Astrocyte of the spinal cord (primary cell): ENCODE measurements at places on chromosomes 5 and 9.

DNA sequence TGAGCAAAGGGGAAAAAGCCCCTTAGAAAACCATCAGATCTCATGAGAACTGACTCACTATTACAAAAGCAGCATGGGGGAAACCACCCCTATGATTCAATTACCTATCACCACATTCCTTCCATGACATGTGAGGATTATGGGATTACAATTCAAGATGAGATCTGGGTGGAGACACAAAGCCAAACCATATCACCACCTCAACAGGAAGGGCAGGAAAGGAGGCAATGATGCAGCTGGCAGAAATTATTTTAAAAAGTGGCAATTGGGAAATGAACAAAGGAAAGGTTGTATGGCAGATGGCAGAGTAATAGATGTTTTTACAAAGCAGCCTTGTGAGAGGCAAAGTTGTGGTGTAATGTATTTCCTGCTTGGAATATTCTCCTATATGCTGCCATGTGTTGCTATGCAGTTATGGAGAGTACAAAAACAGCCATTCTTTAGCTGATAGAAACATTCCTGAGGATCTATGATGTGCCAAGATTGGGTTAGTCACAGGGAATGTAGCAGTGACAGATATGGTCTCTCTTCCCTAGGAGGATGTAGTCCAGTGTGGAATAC is 138.8 kb downstream of the SMC2 start:
- DNase-seq = peak; percentile 52

DNA sequence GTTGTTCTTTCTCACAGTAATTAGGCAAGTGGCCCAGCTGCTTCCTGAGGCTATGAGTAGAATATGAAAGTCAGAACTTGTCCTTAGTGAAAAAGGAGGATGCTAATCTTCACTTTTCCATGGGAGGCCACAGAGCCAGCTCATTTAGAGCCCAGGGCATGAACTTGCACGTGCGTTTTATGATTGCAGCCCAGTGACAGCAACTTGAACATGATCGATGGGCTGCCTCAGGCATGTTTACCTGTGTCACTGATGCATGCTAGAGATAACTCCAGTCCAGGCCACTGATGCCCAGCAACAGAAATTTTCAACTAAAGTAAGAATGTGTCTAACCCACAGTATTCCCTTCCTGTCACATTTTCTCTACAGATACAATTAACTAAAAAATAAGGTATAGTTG is 179.3 kb downstream of the CTNND2 start:
- DNase-seq = no peak

DNA sequence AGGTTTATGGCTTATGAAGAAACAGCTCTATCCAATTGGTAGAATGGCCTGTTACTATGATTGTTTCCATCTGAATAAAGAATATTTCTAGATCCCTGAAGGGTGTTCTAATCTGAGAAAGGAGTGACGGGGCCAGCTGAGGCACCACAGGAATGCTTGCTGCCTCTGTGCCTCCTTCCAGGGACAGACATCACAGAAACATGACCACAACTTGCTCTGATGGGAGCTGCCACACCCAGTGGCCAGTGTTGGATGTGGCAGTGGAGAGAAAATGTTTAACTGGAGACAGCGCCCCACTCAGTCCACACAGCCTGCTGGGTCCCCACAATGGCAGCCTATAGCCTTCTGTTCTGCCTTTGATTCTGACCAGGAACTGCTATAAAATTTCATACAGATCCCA is 38.6 kb upstream of the TESK1 start:
- no peak for DNase-seq

GRCh38 chr5:95110118-95110517 is 174.8 kb downstream of the MCTP1 start:
- DNase-seq = no peak

DNA sequence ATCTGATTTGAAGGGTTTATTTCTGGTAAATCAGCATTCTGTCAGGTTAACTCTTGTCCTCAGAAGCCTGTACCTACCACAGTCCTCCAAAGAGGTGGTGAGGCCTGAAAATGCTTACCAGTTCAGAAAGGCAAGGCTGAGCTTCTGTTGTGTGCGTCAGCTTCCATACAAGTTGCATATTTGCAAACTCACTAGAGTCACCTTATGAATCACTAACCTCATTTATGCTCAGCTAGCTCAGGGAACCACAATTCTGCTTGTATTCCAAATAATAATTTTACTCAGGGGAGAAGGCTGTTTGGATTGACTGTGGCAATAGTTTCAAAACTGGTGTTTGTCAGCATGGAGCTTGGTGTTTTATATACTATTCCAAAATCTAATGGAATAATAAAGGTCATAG is 355.1 kb upstream of the RFX3 start:
- peak; percentile 96 for DNase-seq

GRCh38 chr5:79119486-79119885 is 7.9 kb downstream of the BHMT start:
- no peak for DNase-seq

- no peak for DNase-seq
Observed at GRCh38 chr5:40575921-40576320, 103.8 kb upstream of the PTGER4 start.

GRCh38 chr5:6788956-6789649 is 75.9 kb downstream of the TENT4A start:
- DNase-seq = no peak

GRCh38 chr5:10311595-10312425 is 4.1 kb upstream of the CMBL start:
- no peak for DNase-seq

- DNase-seq = peak; percentile 49
Observed at GRCh38 chr5:149143470-149143869, 2.2 kb downstream of the ABLIM3 start.

DNA sequence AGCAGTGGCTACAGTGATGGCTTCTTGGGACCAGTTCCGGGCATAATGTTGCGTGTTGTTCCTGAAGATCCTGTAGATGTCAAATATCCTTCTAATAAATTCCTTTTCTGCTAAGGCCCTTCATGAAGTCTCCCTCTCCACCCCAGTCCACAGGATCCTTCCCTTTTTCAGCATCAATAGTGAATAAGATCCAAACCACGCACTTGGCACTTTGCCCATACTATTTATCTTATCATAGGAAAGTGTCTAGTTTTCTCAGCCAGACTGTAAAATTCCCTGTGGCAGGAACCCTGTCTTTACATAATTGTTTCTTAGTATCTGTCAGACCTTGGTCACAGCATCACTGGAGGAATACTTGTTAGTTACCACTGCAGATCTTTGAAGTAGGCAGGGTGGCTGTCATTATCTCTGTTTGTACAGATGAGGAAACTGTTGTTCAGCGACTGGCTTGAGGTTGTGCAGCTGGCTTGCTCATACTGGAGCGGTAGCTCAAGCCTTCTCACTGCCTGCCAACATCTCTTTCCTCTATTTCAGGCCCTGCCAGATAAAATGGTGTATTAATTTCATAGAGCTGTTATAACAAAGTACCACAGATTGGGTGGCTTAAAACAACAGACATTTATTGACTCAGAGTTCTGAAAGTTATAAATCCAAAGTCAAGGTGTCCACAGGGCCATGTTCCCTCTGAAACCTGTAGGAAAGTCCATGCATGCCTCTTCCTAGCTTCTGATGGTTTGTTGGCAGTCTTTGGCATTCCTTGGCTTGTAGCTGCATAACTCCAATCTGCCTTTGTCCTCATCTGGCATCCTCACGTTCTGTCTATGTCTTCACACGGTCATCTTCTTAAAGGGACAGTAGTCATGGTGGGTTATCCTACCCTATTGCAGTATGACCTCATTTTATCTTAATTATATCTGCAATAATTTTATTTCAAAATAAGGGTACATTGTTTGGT is 33.5 kb upstream of the APC start:
- DNase-seq = peak; percentile 43

- peak; percentile 86 for DNase-seq
Observed at GRCh38 chr5:119274767-119275130, 81.1 kb upstream of the TNFAIP8 start.

GRCh38 chr5:77990020-77990419 is 213.9 kb upstream of the TBCA start:
- DNase-seq = no peak

DNA sequence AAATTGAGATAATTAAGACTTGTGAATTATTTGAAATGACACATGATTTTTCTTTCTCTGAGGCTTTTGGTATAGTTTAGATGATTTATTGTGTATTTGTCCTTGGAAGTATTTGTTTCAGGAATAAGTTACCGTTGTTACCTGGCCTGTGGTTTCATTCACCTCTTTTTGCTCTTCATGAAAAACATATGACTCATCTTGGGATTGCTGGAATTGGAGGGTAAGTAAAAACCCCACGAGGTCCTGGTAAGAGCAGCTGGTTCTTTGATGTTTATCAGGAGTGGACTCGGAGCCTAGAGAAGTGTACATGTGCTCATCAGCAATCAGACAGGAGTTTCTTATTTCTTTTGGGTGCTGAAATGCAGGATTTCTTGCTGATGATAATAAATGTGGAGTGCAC is 275.3 kb downstream of the PSAT1 start:
- DNase-seq = no peak

DNA sequence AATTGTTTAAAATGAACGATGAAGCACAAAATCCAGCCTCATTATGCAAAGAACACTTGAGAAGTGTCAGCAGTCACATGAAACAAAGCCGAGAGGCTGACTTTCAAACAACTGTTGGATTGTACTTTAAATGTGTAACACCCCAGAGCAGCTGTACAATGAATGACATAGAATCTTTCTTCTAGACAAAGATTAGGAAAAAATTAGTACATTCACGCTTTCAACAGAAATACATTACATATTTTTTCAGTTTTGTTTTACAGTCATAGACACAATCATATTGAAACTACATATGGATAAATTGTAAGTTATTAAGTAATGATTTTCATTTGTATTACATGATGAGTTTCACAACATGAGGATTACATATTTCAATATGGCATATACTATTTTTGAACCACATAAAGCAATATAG is 10.6 kb upstream of the AGXT2 start:
- no peak for DNase-seq

DNA sequence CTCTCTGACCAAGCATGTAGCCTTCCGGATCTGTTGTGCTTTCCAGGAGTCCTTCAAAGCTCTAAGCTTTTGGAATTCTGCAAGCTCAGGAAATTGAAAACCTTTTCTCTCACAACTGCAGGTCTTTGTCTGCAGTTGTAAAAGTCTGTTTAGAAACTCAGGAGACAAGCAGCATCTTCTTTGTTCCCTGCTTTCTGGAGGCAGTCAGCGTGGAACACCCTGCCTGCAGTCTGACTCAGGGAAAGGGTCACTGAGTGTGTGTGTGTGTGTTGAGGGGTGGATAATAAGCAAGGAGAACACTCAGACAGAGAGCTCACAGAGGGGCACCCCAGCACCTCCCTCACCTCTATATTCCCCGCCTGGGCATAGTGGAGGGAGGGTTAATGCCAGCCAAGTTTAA is 29.1 kb downstream of the KCNIP1 start:
- no peak for DNase-seq

DNA sequence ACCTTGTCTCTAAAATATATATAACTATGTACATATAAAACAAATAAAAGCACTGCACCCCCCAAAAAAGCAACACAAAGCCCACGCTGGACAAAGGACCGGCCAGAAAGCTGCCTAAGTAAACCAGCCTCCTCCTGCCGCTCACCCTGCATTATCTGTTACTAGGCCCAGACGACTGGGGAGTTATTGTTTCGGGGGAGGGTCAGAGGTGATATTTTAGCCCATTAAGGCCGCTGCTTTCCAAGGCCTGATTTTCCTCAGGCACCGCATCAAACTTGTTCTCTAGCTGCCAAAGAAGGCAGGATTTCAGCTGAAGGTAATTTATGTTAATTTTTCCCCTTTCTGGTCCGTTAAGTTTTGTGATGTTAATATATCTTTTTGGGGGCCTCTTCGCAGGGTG is 44.0 kb upstream of the CTNNA1 start:
- no peak for DNase-seq

DNA sequence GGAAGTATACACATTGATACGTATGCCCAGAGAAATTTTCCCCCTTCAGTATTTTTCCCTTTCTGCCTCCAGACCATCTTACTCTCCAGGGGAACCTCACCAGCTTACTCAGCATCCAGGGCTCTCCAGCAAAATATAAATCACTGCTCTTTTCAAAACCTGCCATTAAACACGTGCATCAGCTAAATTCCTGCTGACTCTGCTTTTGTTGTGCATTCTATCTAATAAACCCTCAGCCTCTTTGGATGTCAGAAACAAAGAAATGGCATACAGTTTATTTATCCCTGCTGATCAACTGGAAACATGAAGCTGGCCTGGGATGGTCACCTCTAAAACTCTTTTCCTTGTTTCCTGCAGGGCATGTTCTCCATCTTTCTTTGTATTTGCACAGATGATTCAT is 126.8 kb downstream of the TRPM3 start:
- no peak for DNase-seq

- DNase-seq = peak; percentile 50
Observed at GRCh38 chr5:176994460-176995121, 12.0 kb downstream of the UIMC1 start.

- DNase-seq = no peak
Observed at GRCh38 chr5:137838976-137839375, 28.7 kb upstream of the MYOT start.

DNA sequence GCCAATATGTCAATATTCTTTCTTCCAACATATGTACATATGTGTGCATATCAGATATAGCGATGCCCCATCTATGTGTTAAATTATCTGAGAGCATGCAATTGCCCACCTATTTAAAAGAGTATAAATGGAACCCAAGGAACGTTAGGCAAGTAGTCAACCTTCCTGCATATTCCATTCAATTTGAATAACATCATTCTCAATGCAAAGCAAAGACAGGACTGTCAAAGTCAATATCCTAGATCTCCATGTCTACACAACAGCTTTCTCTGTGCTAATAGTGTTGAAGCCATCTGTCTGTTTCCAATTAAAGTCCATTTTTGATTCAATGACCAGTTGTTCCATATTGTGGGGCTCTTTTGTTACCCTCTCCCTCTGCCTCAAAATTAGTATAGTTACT is 85.3 kb upstream of the COX7C start:
- DNase-seq = no peak

DNA sequence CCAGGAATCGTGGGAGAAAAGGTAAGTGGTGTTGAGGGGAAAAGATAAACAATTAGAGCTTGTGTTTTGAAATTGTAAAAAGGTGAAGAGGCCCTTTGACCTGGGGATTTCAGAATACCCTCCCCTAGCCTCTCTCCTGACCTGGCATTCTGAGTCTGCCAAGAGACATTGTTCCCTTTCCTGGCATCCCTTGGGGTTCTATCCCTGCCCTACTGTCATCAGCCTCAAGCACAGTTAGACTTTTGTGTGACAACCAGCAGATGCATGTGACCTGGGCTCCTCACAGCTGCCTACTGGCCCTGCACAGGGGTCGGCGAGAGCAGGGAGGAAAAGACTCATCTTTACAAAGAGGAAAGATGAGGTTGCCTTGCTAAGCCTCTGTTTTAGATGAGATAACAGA is 72.2 kb upstream of the ORM1 start:
- DNase-seq = no peak

GRCh38 chr5:1484730-1485578 is 38.8 kb downstream of the LPCAT1 start:
- DNase-seq = no peak
